ENCODE measurements at places on chromosomes 1 and 21.
A peak's percentile ranks its signal among the peaks of the same experiment; 100 is the strongest.

DNA sequence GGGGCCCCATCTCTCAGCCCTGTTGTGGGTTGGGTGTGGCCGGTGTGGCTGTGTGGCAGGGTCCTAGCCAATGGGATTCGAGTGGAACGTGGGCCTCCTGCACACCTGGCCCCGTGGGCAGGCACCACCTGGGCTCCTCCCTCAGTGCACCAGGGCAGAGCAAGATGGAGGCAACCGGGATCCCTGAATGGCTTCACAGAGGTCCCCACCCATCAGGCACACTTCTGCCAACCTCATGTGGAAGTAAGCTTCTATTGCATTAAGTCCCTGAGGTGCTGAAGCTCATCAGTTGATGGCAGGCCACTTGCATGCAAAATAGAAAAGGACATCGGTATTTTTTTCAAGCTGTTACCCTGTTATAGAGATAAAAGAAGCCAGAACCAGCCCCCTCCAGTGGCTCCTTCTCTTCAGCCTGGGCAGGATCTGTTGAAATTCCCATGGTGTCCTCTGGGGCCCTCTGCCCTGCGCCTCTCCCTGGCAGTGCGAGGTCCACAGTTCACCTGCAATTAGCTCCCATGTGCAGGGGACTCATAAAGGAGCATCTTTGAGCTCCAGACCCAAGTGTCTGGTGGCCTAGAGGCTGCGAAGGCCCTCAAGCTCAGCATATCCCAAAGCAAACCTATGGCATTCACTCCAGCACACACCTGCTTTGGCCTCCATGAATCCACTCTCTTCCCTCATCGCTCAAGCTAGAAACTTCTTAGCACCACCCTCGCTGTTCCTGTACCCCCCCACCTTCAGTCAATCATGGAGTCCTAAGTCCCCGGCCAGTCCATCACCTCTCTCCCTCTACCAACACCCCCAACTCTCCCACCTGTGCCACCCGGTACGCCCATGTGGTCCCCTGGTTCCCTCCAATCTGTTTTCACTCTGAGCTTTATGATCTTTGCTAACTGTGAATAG, 2.1 kb upstream of the SLC45A1 start:
- no peak for DNase-seq

- peak; percentile 92 for DNase-seq
Observed at GRCh38 chr1:26306290-26307229, at the start of gene UBXN11. UBXN11 (minus strand) TSS chr1:26306636; CDS start chr1:26302883, 3,753 bp downstream.

DNA sequence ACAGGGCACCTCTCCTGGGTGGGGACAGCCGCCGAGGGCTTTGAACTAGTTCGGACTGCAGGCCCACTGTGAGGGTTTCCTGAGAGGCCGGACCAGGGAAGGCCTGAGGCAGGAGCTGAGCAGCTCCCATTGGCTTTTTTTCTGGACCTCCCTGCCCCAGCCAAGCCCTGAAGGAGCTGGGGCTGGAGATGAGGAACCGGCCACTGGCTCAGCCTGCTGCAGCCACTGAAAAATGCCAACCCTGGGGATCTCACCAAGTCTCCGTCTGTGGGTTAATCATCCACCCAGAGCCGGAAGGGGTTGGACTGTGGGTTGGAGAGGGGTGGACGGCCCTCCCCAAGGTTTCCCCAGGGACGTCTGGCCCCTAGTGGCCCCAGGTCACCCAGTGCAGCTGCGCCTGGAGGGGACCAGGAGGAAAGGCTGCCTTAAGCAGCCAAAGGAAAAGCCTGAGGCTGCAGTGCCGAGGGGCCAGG, 2.5 kb downstream of the VWA1 start:
- no peak for DNase-seq

DNA sequence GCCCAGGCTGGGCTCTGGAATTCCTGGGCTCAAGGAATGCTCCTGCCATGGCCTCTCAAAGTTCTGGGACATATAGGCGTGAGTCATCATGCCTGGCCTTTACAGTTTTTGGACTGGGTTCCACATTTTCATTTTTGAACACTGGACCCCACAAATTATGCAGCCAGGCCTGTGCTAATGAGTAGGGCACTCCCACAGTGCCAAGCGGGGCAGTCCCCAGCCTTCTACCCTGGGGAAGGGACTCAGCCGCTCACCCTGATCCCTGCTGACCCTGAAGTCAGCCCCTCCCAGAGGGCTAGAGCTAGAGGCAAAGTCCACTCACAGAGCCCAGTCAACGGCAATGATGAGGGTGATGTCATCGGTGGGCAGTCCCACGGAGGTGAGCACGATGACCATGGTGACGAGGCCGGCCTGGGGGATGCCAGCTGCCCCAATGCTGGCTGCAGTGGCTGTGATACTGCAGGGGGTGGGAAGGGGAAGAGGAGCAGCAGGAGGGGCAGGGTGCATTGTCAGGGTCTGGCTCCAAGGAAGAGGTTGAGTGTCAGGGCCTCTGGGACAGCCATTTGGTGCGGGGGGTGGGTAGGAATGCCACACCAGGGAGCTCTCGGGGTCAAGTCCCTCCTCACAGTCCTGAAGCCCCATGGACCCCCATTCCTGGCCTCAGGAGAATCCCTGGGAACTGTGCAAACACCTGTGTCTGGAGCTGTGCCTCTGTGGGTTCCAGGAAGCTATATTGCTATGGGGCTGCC, 27.6 kb downstream of the PODN start:
- no peak for DNase-seq

GRCh38 chr21:41009398-41010100, 158.4 kb upstream of the BACE2 start:
- DNase-seq: no peak

GRCh38 chr1:162964901-162965300, 103.9 kb upstream of the CCDC190 start:
- DNase-seq: no peak

DNA sequence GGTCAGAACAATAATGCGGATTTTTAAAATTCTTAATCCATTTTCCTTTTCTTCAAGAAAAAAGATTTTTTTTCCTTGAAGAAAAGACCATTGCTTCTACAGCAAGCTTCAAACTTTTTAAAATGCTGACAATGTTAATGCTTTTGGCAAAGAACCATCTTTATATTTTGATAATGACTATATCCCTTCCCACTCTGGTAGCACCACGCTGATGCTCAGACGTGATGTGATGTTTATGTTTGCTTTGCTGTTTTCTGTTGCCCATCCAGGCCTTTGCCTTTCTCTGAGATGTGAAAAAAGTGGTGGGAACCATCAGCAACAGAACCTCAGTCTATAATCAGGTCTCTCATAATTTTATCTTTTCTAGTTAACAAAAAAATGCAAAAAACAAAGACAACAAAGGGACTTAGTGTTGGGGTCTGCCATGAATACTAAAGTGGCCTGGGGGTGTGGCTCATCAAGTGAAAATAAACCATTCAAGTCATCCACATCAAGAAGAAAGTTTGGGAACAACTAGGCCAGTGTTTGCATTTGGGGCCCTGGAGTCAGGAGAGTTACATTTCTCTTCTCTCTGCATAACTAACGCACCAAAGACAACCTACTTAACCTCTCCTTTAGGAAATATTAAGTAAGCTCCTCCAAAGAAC, 244.6 kb upstream of the DMRTA2 start:
- DNase-seq: no peak
